Tibial nerve (tissue), 4 donors: ENCODE measurements at places on chromosomes 3 and 15. TPM values are rescaled to one million over a fixed set of nuclear protein-coding genes. Genes with fewer than 3 reads are reported as not detected.

GRCh38 chr3:149023951-149024350, 32.6 kb downstream of the GYG1 start:
- DNase-seq = no peak

GRCh38 chr3:32147509-32147908, 41.1 kb downstream of the GPD1L start:
- no peak for DNase-seq

DNA sequence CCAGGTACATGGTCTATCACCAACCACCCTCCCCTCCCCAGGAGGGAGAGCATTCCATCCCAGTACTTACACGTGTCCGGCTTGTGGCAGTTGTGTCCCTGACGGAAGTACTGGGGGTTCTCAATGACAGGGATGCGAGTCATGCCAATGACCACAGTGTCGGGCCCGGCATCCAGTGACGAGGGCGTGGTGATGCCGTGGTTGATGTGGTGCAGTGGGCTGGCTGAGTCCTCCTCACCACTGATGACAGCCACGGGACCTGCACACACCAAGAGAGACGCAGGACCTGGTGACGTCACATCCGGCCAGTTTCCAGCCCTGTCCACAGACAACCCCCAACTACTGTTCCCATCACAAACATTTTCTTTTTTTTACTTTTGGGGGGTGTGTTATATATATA, 223.8 kb downstream of the NTRK3 start:
- no peak for DNase-seq

- no peak for DNase-seq
Observed at GRCh38 chr3:38154625-38155255, 10.6 kb upstream of the OXSR1 start.

DNA sequence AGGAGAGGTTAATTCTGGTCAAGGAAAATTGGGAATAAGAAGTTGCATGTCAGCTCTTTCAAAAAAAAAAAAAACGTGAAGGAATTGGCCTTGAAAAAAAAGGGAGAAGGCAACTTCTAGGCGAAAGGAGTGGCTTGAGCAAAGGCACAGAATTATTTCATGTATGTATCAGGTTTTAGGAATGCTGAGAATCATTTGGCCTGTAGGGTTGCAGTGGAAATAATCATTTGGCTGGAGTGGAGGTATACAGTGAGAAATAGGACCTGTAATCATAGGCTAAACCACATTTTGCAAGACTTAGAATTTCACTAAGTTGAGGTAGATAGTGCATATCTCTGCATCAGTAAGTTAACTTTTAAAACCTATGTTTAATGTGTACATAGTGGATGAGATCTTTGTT, 54.9 kb downstream of the EPHA6 start:
- DNase-seq = no peak

GRCh38 chr15:58070801-58071418, 5.4 kb upstream of the ALDH1A2 start:
- peak; percentile 20 for DNase-seq

- DNase-seq = no peak
Observed at GRCh38 chr15:92417716-92418115, 24.0 kb downstream of the ST8SIA2 start.

- DNase-seq = no peak
Observed at GRCh38 chr15:31403096-31403495, 76.5 kb downstream of the KLF13 start.

DNA sequence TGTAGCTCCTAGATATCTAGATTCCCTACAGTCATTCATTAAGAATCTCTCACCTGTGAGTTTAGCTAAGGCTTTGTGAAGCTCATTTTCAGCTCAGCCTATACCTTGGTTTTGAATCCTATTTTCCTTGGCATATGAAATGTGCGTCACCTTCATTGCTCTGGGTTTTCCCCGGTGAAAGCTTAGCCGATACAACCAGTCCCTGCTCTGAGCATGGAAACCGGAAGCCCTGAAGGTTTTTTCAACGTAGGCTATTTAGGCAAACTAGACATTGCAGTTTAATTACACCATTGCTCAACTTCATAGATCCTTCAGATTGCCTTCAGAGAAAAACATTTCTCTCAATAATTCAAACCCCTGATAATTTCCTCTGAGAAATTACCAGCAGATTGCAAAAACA, 206.8 kb upstream of the TPRG1 start:
- no peak for DNase-seq

DNA sequence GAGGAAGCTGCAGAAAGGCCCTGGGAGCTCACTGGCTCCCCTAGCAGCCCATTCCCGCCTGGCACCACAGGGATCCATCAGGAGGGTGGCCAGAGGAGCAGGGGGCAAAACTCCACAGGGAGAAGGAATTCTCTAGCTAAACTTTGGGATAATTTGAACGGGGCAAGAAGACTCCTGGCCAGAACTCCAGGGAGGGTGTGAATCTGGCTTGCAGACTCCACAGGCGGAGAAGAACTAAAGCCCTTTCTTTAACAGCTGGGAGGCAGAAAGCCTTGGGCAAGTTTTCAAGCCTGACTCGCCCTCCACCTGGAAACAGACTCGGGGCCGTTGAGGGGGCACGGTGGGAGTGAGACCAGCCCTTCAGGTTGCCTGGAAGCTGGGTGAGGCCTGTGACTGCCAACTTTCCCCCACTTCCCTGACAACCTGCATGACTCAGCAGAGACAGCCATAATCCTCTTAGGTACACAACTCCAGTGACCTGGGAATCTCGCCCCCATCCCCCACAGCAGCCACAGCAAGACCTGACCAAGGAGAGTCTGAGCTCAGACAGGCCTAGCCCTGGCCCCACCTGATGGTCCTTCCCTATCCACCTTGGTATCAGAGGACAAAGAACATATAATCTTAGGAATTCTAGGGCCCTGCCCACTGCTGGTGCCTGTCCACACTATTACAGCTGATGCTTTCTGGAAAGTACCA, 28.6 kb downstream of the SLC27A2 start:
- no peak for DNase-seq

- DNase-seq = no peak
Observed at GRCh38 chr15:93716615-93717231, 514.6 kb upstream of the MCTP2 start.

GRCh38 chr15:40471105-40471807, 472 bp downstream of the CHST14 start:
- DNase-seq = no peak

GPR176 gene
- 18.6 TPM for total RNA-seq

NT5DC2 gene
- 71.1 TPM for total RNA-seq

LRRC34 gene
- 2.5 TPM for total RNA-seq

IRAK2 gene
- 1.5 TPM for total RNA-seq

LARP6 gene
- total RNA-seq = 86.3 TPM

CCR8 gene
- total RNA-seq = not detected

LOXL1 gene
- total RNA-seq = 29.1 TPM

ZNF148 gene
- 19.5 TPM for total RNA-seq

TICRR gene
- total RNA-seq = not detected

NMNAT3 gene
- 11.7 TPM for total RNA-seq

CLDN18 gene
- total RNA-seq = not detected
